ENCODE measurements at places on chromosomes 1 and 21.

GRCh38 chr1:33143176-33143575 lies 38.7 kb downstream of the TRIM62 start:
- no peak for DNase-seq

GRCh38 chr1:30242722-30243457 lies 480.5 kb downstream of the MATN1 start:
- no peak for DNase-seq

DNA sequence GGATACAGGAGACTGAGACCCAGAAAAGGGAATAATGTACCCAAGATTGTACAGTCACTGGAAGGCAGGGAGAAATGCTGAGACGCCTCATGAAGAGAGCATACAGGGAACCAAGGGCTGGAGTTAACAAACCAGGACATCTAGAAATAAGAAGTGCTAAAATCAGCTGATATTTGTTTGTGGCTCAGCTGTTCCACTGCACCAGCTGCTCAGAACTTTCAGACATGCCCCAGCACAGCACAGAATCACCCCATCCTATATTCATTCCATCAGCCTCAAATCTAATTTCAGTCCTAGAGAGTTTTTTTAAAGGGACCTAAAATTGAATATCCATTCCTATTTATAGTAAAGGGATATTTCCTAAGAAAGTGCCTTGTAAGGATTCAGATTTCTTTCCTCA lies 60.2 kb downstream of the DAB1 start:
- DNase-seq: no peak

DNA sequence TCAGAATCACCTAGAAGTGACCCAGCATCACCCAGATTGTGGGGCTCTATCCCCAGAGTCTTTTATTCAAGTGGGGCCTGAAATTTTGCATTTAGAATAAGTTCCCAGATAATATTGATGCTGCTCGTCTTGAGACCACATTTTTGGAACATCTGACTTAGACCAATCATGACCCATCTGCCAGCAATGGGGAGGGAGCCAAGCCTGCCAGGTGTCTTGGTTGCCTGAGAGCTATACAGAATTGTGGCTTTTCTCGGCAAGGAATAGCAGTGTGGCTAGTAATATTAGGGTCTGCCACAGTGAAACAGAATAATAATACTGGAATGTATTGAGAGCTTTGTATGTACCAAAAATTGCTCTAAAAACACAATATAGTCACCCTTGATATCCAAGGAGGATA lies 31.1 kb upstream of the RGS8 start:
- DNase-seq: no peak

DNA sequence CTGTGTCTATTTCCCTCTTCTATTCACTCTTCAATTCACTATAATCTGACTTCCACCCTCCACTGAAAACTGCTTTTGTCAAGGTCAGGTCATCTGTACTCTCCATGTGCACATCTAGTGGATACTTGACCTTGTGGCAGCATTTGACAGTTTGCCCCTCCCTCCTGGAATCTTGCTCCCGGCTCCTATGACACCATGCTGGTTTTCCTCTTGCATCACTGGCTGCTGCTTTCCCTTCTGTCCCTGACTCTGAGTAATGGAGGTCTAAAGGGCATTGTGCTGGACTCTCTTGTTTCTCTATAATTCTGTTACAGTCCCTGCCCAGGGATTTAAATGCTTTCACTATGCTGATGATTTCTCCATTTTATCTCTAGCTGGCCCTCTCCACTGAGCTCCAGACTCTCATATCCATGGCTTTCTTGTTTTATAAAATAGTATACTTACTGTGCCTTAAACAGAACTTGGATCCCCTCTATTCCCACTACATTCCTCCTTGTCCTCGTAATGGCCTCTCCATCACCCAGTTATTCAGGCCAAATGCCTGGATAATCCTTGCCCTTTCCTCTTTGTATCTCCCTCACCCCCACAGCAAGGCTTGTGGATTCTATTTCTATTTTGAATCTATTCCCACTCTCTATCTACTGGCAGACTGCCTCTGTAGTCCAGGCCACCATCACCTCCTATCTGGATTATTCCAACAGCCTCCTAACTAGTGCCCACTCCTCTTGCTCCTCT lies 36.8 kb upstream of the PODN start:
- DNase-seq: peak; percentile 24

DNA sequence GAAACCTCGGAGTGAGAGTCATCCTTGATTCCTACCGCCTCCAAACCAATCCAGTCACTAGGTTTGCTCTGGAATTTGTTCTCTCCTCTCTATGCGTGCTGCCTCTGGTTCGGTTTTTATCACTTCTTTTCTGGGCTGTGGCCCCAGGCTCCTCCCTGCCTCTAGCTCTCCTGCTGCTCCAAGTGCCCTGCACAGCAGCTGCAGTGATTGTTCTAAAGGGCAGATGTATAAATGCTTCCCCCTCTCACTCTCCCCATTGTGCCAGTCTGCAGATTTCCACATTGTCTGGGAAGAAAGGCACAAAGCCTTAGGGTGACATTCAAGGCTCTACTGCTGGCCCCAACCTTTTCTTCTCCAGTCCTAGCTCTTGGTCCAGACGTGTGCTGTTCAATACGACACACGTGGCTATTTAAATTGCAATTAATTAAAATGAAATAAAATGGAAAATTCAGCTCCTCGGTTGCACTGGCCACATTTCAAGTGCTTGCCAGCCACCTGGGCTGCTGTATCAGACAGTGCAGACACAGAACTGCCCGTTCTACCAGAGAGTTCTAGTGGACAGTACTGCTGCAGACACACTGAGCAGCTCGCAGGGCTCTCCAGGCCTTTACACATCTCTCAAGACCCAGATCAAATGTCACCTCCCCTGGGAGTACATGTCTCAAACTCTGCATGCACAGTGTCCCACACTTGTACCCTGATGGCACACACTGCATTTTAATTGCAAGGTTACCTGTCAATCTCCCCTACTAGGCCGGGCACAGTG lies 12.4 kb downstream of the TRIM62 start:
- DNase-seq: no peak

DNA sequence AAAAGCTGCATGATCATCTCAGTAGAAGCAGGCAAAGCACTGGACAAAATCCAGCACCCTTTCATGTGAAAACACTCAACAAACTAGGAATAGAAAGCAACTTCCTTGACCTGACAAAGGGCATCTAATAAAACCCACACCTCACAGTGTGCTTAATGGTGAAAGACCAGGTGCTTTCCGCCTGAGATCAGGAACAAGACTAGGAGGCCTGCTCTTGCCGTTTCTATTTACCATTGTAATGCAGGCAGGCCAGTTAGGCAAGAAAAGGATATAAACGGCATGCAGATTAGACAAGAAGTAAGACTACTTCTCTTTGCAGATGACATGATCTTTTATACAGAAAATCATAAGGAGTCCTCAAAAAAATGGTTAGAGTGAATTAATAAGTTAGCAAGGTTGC lies 37.2 kb downstream of the SLC37A1 start:
- no peak for DNase-seq

GRCh38 chr1:223114871-223115270 lies 28.2 kb downstream of the TLR5 start:
- DNase-seq: no peak

GRCh38 chr1:30185809-30186208 lies 537.6 kb downstream of the MATN1 start:
- no peak for DNase-seq

DNA sequence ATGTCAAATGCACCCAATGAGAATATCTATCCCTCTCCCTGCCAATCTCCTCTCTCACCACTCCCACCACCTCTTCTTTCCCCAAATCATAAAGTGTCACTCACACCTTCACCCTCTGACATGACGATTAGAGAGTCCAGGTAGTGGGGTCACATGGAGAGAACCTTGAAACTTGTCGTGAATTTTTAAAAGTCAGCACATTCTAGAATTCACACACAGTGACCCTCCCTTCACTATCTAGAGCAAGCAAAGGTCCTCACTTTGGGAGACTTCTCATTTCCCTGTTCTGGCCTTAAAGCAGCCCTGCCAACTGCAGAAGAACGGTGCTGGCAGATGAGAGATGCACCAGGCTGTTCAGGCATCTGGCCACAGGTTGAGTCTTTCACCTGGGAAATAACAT lies 61.9 kb downstream of the CD34 start:
- no peak for DNase-seq

DNA sequence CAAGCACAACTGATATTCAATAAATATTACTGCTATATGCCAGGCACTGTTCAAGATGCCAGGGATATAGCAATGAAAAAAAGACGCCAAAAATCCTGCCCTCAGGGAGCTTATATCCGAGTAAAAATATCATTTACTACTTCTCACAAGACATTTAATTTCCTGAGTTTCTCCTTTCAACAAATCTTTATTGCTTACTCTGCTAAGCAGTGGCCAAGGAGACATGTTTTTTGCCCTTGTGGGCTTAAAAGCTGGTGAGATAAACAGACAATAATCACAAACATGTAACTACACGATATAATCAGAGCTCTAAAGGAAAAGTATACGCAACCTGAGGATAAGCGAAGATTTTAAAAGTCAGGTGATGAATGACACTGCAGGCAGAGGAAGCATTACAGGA lies 19.5 kb downstream of the TGFBR3 start:
- no peak for DNase-seq

DNA sequence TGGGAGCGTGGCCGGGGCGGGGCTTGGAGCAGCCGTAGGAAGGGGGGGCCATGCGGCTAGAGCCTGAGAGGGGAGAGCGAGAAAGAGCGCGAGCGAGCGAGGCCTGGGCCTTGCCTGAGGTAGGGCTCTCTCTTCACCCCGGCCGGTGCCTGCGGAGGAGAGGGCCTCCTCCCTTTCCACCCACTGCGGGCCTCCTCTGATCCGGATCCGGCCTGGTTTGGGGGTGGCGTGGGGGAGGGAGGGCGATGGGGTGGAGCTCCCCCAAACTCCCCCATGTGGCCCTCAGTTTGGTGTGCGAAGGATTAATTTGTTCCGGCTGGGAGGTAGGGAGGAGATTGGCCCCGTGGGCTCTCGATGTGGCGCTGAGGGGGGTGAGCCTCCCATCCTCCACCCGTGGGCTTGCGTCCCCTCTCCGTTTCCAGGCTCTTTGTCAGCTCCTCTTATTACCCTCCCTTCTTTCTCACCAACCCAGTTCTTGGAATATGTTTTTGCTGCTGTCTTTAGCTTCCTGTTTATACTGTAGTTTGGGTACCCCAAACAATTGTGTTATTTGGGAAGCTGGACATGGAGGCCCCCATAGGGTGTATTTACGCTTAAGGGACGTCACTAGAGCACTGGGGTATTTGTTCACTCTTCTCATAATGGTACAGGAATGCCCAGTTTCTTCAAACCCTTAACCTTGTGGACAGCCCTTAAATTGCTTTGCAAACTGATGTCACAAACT lies 685 bp downstream of the UBAP2L start:
- DNase-seq: no peak

GRCh38 chr1:15911927-15912326 lies 64.0 kb downstream of the ZBTB17 start:
- DNase-seq: no peak

DNA sequence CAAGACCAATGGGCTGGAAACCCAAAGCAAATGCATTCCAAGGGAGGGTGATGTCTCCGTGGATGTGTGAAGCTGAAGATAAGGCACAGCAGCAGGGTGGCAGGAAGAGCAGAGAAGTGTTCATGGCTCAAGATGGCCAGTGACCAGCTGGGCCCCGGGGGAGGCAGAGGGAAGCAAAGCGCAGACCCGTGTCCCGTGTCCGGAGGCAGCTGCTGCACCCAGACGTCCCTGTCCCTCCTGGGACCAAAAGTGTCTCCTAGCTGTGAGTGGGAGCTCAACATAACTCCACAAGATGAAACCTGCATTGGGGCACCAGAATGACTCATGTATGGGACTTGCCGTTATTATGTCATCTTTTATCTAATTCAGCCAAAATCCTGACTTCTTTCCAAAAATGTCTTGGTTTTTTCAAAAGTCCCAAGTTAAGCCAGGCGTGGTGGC lies 118.2 kb downstream of the RIPK4 start:
- DNase-seq: no peak

- DNase-seq: peak; percentile 77
Observed at GRCh38 chr1:186535388-186536133, 74.6 kb upstream of the PDC start.

DNA sequence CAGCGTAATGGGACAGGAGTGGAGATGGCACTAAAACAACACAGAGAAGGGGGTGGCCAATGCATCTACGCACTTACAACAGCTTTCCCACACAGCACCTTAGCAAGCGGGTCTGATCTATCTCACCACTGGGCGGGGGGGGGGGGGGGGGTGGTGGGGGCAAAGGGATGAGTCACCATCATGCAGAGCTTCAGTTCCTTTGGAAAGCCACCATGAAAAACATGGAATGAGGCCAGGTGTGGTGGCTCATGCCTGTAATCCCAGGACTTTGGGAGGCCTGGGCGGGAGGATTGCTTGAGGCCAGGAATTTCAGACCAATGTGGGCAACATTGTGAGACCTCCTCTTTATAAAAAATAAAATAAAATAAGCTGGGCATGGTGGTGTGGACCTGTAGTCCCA lies 47.2 kb downstream of the KLHDC7A start:
- DNase-seq: no peak

DNA sequence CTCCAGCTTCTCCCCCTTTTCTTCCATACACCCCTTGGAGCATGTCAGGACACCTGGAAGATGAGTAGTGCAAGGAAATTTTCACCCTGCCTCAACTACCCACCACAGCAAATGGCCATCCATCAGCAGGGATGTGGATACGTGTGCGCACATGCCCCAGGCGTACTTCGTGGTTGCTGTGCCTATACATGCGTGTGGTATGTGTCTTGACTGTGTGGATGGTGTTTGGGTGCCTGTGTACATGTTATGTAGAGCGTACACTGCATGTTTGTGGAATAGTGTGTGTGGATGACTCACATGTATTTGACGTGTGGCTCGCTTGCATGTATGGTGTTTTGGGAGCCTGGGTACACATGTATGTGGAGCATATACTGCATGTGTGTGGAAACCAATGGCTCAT lies 158.5 kb downstream of the RRAGC start:
- no peak for DNase-seq

DNA sequence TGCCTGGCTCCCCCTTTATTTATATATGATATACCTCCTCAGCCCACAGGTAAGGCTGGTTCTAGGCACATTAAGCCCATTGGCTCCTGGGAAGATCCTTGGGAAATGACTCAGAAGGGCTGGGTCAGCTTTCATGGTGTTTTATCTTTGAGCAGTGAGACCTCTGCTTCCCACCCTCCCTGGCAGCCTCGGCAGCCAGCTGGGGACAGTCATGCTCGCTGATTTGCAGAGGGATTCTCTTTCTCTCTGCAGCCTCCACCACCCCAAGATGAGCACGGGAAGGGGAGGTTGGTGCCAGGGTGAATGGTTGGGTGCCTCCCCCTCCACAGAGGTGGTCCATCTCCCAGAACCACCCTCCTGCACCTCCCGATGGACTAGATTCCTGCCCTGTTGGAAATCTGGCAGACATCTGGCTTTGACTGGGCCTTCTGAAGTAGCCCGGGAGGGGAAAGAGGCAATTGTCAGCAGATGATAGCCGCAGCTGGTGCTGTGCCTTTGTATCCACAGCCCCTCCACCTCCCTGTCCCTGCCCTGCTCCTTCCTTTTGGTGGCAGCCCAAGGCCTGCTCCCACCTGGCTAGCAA lies 24.6 kb downstream of the IER5 start:
- peak; percentile 37 for DNase-seq

GRCh38 chr1:237124856-237125462 lies 83.0 kb downstream of the RYR2 start:
- DNase-seq: no peak

GRCh38 chr1:155181371-155182051 lies 7.9 kb downstream of the TRIM46 start:
- no peak for DNase-seq

Data from kidney glomerular epithelial cell (primary cell).